ENCODE measurements at places on chromosomes 12 and 14. TPM values are rescaled to one million over a fixed set of nuclear protein-coding genes. Genes with fewer than 3 reads are reported as not detected.

Gene PRB2
- not detected for total RNA-seq

Gene PNMA1
- total RNA-seq = 69.8 TPM

- no peak for DNase-seq
Measured at GRCh38 chr14:98161356-98161755, 1110.6 kb downstream of the BCL11B start.

GRCh38 chr12:5016526-5016925 lies 27.2 kb upstream of the KCNA5 start:
- no peak for DNase-seq

- no peak for DNase-seq
Measured at GRCh38 chr14:70622111-70622712, 19.5 kb upstream of the TTC9 start.

GRCh38 chr12:10285919-10286318 lies 21.8 kb upstream of the KLRD1 start:
- no peak for DNase-seq

DNA sequence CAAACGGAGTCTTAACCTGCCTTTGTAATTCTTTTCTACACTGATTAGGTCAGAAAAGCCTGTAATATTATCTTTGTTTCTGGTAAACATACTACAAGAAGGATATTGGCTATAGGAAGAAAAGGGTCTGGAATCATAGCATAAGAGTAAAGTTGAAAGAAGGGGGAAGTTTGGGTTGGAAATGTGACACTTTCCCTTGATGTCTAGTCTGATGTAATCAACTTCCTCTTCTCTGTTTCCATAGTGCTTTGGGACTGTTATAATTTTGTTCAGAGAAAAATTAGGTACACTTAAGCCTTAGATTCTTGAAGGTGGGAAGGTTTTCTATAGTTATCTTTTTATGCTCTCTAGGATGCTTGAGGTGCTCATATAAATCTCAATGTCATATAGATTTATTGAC lies 322.2 kb downstream of the AEBP2 start:
- no peak for DNase-seq

- DNase-seq = no peak
Measured at GRCh38 chr12:94220804-94221203, 72.4 kb downstream of the PLXNC1 start.

DNA sequence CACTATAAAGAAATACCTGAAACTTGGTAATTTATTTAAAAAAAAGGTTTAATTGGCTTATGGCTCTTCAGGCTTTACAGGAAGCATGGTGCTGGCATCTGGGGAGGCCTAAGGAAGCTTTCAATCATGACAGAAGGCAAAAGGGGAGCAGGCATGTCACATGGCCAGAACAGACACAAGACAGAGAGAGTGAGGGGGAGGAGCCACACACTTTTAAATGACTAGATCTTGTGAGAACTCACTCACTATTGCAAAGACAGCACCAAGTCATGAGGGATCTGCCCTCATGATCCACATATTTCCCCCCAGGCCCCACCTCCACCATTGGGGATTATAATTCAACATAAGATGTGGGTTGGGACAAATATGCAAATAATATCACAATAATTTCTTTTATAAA lies 355.6 kb downstream of the DAD1 start:
- DNase-seq = no peak

Gene FOXN4
- total RNA-seq = 0.45 TPM

Gene AVPR1A
- total RNA-seq = 1.9 TPM

Gene TC2N
- total RNA-seq = 12.3 TPM

DNA sequence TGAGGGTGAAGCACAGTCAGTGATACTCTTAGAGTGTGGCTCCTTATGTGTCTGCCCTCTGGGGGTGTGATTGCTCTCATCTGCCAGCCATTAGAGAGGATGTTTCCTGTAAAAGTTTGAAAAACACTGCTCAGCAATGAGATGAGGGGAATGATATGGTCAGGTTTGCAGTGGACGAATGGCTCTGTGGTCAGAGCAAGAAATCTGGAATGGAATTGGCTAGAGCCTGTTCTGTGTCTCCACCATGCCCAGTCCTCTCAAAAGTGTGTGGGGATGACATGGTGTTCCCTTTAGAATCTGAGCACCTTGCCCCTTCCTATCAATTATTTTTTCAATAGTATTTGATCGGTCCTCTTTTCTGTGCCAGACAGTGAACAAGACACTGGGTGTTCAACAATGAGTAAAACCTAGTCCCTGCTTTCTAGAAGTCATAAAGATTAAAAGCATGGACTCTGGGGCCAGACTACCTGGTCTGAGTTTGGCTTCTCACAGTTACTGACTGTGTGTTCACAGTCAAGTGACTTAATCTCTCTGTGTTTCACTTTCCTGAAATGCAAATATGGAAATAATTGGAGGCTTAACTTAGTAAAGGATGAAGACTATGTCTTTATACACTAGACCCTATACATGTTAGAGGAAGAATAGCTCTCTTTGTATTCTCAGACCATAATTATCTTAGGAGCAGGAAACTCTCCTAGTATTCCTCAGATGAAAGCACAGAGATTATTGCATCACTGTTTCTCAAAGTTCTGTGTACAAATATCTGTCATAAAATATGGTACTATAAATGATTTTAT lies 1.6 kb downstream of the ACSS3 start:
- no peak for DNase-seq

- DNase-seq = no peak
Measured at GRCh38 chr14:81523016-81523415, 10.6 kb downstream of the SEL1L start.

DNA sequence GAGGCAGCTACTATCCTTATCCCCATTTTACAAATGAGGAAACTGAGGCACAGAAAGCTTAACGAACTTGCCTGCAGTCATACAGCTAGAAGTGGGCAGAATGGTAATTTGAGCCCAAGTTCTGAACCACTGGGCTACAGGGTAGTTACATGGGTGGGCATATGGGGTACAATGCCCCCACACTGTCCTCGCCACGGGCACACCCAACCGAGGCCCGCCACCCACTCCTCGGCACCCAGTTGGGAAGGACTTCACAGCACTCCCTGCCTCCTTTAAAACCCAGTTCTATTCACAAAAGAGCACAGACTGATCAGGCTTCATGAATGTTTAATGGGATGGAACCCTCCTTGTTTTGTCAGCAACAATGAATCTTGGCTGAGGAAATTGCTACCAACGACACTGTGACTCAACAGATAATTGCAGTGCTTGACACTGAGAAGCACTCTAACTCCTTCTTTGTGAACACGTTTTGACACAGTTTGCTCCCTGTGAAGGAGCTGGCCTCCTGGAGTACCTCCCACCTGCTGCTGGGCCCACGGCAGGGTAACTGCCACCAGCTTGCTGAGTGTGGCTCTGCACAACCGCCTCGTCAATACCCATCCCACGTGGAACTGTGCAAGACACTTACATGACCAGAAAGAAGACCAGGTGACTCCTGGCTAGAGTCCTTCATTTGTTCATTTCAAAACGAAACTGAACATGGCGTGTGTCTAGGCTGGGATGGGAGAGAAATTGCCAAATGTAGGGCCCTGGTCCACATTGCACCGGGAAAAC lies 63.5 kb downstream of the CLMN start:
- DNase-seq = no peak

DNA sequence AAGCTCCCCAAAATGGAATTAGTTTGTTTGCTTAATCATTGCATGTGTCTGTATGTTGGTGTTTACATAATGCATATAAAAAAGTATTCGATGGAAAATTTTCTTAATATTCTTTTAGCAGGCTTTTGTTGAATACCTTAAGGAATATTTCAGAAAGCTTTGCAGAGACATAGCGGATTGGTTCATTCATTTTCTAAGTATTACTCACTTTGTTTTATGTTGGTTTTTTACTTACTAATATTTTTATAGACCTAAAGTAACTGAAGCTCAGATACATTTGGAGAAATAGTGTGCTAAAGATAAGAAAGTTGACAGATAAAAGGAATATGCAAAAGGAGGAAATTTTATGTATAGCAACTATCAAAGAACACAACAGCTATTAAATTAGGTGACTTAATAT lies 191.0 kb downstream of the ERC1 start:
- no peak for DNase-seq

GRCh38 chr12:78431931-78432330 lies 432.6 kb upstream of the SYT1 start:
- no peak for DNase-seq

DNA sequence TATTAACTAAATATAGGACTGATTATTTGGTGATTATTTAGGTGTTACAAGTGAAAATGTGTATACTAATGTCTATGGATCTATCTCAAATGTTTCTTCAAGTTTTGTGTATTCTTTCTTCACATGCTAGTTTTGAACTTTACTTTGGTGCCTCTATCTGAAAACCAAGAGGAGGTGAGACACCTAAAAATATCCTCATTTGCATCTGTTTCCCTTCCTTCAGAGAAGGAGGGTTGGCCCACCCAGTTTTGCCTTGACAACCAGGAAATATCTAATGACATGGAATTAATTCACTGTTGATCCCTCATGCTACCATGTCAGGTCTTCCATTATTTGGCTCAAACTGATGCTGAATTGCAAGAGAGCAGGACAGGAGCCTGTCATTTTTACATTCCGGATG lies 500.4 kb downstream of the NELL2 start:
- DNase-seq = no peak

- no peak for DNase-seq
Measured at GRCh38 chr12:90245391-90245790, 536.8 kb upstream of the ATP2B1 start.

Gene FOXG1
- total RNA-seq = 0.09 TPM

DNA sequence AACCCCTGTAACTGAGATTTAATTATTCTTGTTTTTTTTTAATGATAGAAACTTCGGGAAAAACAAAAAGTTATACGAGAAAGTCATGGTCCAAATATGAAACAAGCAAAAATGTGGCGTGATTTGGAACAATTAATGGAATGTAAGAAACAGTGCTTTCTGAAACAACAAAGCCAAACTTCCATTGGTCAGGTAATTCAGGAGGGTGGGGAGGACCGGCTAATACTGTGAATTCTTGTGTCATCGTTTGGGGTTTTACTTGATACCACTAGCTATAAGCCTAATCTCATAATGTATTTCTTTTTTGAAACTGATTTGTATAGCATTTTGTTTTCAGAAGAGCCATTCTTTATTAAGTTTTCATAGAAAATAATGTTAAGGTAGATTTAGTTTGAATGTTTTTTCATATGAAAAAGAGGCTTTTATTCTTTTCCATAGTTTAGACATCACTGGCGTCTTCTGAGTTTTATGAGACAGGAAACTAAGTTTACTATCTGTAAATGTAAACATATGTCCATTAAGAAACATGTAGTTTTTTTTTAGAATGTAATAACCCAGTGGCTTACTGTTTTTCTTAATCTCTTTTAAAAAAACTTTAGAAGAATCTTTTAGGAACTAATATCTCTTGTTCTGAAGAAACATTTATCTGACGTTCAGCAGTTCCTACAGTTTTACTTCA lies 62.9 kb upstream of the ATP2A2 start:
- DNase-seq = no peak

GRCh38 chr14:81085596-81085995 lies 130.2 kb downstream of the TSHR start:
- DNase-seq = no peak

GRCh38 chr14:104199266-104199895 lies 61.0 kb downstream of the KIF26A start:
- no peak for DNase-seq

Gene GPRC5D
- not detected for total RNA-seq

DNA sequence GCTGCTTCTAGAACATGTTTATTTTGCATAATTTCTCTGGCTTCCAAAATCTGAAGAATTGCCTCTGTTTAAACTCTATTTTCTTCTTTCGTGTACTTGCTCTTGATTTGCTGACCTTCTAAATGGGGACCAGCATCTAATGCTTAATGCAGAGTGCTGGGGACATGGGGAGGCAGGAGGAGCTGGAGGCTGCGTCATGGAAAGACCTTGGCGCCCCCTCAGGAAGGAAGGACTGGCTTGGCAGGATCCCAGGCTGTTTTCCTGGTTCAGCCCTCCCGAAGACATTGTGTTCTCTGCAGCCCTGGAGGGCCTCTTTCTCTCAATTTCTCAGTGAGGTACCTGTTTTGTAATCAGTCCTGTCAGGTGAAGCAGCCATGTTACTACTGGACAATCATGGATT lies 5.5 kb downstream of the PRKCH start:
- DNase-seq = no peak

Gene CBLN3
- total RNA-seq = 0.91 TPM

DNA sequence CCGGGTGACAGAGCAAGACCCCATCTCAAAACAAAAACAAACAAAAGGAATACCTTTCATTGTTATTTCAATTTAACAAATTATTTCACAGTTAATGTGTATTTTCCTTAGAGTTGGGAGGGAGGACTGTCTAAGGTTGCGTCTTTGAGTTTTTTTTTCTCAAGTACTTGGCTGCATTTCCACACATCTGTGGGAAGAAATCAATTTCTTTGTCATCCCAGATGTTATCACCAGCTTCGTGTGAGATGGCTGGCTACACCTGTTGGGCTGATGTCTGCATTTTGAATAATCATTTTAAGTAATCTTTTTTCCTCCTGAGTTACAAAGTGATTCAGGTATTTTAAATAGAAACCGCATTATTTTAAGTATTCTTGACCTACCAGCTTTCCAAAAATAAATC lies 59.4 kb downstream of the EML1 start:
- DNase-seq = no peak

- no peak for DNase-seq
Measured at GRCh38 chr12:3973269-3973884, 100.2 kb upstream of the PARP11 start.

DNA sequence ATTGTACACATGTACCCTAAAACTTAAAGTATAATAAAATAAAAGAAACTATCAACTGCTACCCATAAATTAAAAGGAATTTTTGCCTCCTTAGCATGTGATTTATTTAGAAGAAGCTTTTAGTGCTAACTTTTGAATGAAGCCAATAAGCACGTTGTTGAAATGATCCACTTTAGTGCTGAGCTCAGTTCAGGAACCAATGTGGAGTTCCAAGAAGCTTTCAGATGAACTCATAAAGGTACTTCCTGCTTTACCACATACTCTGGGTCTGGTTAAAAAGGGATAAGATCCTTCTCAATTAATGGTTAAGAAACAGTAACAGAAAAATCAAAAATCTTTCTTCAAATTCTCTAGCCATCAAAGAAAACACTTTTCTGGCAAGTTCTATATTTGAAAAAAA lies 39.4 kb downstream of the TMTC1 start:
- no peak for DNase-seq

DNA sequence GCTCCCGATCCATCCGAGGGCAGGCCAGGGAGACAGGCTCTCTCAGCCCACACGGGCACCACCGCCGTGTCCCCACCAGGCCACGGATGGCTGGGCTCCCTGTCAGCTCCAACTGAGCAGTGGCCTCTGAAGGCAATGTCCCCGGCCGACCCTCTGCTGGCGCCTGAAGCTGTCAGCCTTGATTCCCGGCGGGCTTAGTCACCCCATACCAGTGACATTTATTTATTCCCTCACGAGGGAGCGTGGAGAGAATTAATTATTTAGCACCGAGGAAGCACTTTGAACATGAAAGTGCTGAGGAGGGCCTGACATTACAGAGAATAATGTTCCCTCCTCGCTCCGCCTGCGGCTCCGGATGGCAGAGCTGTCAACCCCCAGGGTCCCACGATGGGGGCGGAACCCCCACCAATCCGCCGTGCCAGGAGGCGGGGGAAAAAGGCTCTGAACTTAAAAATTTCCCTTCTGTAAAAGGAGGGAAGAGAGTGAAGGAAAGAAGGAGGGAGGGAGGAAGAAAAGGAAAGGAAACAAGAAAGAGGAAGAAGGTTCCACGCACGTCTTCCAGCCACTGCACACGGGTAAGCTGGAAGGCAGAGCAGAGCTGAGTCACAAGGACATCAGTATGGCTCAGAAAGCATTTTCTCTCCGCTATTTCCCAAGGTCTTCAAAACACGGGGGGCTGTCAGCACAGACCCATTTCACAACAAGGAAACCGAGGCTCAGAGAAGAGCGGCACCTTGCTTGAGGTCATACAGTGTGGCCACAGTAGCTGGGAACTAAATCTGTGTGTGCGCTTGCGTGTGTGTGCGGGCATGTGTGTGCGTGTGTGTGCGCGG lies 108.7 kb upstream of the NCOR2 start:
- DNase-seq = peak; percentile 30

Gene OR6C2
- total RNA-seq = not detected
